ENCODE measurements at places on chromosomes 16 and 17.

GRCh38 chr16:51982715-51983680 is 563.9 kb downstream of the TOX3 start:
- DNase-seq, result peak; percentile 44

DNA sequence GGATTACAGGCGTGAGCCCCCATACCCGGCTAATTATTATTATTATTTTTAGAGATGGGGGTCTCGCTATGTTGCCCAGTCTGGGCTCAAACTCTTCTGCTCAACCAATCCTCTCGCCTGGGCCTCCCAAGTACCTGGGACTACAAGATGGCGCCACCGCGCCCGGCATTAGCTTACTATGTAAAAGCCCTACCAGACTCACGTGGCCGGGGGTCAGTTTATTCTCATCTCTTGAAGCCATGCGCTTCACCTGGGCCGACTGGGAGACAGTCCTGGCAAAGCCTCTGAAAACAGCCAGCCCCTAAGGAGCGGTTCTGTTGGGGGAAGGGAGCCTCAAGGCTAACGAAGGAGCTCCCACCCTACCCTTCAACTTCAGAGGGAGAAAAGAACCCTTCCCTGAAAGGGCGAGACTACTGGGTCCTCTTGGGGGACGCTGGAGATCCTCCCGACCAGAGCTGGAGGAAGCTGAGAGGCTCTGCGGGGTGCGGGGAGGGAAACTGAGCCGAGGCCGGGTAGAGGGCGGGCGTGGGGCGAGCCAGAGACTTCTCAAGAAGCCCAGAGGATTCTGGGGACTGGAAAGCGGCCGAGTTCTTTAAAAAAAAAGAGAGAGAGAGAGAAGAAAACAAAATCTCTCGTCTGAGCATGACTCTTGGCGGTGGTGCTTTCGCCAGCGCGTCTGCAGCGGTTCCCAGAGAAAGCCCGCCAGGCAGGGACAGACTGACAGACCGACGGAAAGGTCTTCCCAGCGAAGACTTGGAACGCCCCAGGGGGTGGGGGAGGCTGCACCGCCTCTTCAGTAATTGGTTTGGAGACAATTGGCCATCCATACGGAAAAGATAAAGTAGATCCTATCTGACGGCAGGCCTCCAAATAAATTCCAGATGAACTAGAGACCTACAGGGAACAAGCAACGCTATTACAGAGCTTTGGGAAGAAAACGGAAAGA is 5.6 kb upstream of the TUBG2 start:
- peak; percentile 78 for DNase-seq

DNA sequence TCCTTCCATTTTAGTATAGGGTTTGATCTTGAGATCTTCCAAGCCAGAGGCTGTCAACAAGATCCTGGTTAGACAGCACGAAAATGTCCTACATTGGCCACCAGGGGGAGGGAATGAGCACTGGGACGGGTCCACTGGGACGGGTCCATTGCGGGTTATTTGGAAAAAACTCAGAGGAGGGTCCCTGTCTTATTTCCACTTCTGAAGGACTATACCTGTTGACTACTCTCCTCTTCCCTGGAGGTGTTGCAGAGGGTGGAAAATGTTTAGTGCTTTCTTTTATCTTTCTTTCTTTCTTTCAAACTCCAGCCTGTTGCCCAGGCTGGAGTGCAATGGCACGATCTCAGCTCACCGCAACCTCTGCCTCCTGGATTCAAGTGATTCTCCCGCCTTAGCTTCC is 2.5 kb downstream of the TTLL6 start:
- DNase-seq, result peak; percentile 59

DNA sequence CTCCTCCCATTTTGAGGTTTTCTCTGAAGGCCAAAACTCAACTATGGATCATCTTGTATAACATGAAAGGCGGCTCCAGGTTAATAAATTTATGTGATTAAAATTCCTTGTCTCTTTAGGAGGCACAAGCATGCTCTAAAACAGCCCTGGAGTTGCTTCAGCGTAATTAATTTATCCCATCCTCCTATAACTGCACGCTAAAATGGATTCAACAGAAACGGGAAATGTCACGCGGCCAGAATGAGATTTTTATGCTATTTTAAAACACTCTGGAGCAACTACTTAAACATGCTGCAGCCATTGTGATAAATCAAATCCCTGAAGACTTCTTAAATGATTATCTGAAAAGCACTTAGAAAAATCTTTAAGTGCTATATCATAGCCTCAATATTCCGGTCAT is 106.6 kb downstream of the ADAMTS18 start:
- no peak for DNase-seq

- DNase-seq, result peak; percentile 6
Observed at GRCh38 chr16:72590151-72590937, 418.4 kb upstream of the PMFBP1 start.

GRCh38 chr16:56319376-56319775 is 106.0 kb downstream of the AMFR start:
- no peak for DNase-seq
